MV-4-11 (cell line): ENCODE measurements at places on chromosomes 3 and 15.

DNA sequence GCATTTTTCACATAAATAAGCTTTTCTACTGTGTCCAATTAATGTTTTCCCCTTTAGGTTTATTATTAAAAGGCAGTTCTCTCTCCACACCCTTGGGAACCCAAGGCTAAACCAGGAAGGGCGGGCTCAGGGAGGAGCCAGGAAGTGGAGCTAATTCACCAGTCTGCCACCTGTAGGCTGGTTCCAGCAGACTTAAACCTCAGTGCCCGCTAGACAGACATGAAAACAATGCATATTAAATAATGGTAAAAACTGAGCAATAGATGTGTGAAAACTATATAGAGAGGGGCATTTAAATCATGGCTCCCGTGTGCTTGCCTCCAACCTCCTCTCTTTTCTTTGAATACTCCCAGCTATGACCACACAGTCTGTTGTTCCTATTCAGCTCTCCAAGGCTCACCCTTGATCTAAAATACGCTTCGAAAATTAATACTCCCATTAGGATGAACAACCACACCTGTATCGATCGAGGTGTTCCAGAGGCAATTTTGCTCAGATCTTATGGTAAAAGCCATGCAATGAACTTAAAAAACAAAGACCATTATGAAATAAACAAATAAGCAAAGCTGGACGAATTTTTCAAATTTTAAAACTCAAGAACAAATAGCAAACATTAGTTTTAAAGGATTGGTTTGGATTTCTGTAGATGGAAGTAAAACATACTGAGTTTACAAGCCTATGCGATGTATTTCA lies 253.3 kb downstream of the TJP1 start:
- DNase-seq = no peak

- DNase-seq = peak; percentile 93
These were observed 62.5 kb downstream of the SFMBT1 start for GRCh38 chr3:52983336-52983807.

GRCh38 chr3:11619946-11620652 lies 23.6 kb downstream of the VGLL4 start:
- DNase-seq = no peak

DNA sequence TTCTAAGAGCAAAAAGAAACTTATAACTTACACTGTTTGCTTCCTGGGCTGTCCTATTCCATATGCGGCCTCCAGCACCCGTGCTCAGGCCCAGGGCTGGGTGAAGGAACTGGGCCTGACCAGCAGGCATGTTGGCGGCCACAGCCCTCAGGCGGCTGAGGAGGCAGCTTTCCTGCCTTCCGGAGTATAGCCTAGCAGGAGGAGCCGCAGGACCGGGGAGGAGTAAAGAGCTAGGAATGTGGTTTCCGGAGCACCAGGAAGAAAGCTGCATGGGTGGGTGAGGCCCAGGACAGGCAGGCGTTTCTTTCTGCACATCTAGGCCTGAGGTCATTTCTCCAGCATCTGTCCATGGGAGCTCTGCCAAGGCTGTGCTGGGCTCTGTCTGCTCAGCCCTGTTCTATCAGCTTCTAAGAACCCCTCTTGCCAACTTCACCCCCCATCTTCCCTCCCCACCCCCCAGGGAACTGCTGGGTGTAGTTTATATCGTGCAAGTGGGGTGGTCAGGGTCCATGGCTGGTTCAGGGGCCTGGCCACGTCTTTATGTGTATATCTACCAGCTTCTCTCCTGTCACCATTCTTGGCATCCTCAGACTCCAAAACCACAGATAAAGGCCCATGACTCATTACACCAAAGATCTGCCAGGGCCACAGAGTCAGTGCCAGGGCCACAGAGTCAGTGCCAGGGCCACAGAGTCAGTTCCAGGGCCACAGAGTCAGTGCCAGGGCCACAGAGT lies 7.8 kb upstream of the KIF7 start:
- no peak for DNase-seq

DNA sequence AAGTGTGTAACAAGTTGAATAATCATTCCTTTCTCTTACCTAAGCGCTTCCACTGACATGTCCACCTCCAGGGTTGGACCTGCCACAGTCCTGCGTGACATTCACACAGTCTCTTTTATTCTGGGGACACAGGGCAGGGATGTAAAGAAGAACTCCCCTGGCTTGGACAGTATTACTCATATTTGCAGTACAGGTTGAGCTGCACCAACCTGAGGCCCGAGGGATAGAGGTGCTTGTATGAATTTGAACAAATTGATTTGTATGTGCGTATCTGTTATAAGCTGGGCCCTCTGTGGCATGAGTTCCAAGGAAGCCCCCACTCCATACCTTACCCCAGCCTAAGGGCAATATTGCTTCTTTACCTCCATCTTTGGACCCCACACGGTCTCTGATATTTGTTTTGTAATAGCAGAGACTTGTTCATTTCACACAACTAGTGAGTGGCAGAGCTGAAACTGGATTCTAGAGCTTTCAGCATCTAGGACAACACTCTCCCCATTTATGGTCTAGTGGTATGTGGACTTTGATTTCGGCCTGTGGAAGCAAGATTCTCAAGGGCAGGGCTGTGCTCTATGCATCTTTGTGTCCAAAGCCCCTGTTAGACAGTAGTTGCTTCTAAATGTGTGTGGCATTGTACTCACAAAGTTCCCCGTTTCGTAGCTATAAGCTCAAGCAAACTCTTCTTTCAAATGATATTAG lies 39.2 kb downstream of the FAH start:
- no peak for DNase-seq

- peak; percentile 40 for DNase-seq
These were observed 66.7 kb downstream of the BBX start for GRCh38 chr3:107589454-107589853.

DNA sequence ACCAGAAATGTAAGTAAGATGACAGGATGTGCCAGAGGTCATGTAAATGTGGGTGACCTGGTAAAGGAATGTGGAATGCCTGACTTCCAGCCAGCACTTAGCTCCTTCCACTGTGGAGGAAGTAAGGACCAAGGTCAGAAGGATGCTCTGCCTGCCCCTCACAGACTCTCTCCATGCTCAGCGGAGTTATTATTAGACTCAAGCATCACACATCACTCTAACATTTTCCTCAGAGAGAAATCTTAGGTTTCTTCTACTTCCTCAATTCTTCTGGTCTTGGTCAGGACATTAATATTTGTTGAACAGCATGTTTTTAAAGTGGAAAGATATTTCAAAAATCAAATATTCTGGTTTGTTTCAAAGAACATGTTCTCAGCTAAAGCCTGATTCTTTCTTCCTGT lies 231.4 kb upstream of the WNT5A start:
- no peak for DNase-seq

DNA sequence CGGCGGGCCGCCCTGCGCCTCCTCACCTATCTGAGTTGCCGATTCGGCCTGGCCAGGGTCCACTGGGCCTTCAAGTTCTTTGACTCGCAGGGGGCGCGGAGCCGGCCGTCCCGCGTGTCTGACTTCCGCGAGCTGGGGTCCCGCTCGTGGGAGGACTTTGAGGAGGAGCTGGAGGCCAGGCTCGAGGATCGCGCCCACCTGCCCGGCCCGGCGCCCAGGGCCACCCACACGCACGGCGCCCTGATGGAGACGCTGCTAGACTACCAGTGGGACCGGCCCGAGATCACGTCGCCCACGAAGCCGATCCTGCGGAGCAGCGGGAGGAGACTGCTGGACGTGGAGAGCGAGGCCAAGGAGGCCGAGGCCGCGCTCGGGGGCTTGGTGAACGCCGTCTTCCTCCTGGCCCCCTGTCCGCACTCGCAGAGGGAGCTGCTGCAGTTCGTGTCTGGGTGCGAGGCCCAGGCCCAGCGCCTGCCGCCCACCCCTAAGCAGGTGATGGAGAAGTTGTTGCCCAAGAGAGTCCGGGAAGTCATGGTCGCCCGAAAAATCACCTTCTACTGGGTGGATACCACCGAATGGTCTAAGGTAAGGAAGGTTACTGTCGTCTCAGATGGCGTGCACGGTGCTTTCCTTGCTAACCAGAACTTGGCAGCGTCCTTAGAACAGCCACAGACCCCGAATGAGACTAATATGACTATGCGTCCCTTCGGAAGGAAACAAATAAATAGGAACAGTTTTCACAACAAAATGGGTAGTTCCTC lies 567 bp downstream of the TICRR start:
- no peak for DNase-seq

DNA sequence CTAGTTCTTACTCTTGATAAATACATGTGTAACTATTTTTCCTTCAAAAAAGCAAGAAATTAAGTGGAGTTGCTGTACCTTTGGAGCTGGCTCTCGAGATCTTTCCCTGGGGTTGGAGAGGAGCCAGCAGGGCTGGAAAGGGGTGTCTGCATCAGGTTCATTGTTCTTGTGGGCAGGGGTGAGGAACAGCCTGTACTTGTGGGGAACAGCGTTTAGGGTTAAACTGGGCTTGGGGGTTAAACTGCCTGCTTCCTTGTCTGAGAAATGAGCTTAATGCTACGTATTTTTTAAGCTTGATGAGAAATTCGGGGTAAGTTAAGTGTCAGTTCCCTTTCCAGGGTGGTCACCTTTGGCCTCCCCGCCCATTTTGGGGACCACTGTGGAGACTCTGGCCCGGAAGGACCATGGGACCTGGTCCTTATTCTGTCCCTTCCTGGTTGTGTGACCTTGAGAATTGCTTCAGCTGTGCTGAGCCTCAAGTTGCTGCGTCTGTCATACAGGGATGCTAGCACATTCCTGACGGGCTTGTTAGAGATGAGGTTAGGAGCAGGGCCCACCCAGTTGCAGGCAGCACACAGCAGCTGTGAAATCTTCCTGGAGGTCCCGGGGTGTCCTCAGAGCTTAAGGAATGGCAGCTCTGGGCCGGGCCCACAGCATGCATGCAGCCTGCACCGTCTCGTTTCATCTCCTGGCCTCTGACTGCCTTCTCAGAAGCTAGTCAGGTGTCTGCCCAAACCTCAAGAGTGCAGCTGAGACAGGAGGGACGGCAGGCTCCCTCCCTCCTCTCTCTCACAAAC lies 11.6 kb downstream of the H1-8 start:
- DNase-seq = peak; percentile 59

DNA sequence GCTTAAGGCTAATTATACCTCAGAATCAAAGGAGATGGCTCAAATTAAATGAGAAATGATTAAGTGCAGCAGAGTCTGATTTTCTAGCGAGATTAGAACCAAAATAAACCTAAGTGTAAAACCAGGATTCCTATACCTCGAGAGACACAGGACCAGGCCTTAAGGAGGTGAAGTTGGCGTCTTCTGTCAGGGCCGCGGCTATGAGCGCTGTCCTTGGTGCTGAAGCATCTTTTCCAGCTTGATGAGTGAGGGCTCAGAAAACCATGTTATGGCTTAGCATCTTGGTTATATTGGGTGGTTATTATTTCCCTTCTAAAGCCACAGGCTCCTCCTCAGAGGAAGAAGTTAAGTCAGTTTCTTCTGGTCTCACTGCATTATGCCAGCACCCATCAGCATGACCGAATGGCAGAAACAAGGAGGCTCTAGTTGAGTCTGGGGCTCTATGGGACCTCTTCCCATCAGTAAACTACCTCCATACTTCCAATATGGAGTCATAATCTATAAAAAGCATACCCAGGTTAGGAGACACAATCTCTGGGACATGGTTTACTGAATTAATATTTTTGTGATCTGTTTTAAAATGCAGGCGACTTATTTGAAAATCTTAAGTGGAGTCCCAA lies 120.1 kb upstream of the NMNAT3 start:
- peak; percentile 31 for DNase-seq

DNA sequence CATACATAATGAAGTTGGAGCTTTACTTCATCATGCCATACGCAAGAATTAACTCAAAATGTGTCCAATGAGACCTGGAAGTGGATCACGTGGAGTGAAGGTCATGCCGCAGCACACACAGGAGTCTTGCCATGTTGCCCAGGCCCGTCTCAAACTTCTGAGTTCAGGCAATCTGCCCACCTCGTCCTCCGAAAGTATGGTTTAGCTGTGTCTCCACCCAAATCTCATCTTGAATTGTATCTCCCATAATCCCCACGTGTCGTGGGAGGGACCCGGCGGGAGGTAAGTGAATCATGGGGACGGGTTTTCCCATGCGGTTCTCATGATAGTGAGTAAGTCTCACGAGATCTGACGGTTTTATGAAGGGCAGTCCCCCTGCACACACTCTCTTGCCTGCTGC lies 25.7 kb downstream of the SPCS1 start:
- no peak for DNase-seq

- DNase-seq = no peak
These were observed 389.9 kb downstream of the FEZF2 start for GRCh38 chr3:61983479-61983878.

GRCh38 chr15:74793135-74794028 lies 11.5 kb downstream of the CSK start:
- peak; percentile 34 for DNase-seq
